ENCODE measurements at places on chromosomes 6 and 20.

- no peak for DNase-seq
Measured at GRCh38 chr20:35135867-35136586, 11.1 kb downstream of the EDEM2 start.

- DNase-seq: no peak
Measured at GRCh38 chr6:25295651-25296050, 16.5 kb downstream of the CARMIL1 start.

DNA sequence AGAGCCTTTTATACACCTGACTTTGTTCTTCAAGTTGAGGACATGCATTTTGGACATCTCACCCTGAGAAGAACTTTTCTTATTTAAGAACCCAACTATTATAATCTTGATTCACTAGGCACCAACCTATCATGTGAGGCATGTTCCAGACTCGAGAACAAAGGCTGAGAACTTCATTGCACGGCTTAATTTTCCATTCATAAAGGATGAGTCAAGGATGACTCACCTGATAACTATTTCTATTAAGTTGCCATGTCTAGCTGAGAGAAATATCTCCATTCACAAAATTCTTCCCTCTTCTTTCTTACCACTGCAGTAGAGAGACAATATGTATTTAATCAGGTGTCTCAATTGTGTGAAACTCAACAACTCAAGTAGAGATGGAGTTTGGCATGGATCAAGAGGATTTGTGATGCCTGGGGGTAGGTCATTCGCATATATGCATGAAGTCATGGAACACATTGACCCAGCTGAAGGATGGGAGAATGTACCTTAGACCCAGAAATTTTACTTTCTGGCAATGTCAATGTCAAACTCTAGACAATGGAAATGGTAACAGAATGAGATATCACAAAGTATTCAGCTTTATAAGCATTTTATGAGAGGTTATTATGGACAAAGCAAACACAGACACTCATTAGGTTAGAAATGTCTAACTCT, 208.7 kb upstream of the PRND start:
- DNase-seq: no peak

DNA sequence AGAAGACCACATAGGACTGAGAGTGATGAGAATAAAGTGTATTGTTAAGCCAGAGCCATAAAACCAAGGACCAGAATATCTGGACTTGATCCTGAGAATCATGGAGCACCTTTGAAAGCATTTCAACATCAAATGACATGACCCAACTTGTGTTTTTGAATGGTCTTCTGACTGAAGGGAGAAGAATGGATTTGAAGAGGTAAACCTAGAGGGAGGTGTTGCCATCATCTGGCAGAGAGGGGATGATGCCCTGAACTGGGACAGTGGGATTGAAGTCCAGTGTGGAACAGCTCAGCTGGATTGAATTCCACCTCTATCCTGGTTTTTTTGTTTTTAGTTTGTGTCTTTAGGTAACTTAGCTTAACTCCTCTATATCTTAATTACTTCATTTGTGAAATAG, 570.0 kb downstream of the TBC1D32 start:
- DNase-seq: no peak

GRCh38 chr6:146481527-146481926, 62.1 kb upstream of the RAB32 start:
- DNase-seq: no peak
